ENCODE measurements at places on chromosomes 1 and 21.

DNA sequence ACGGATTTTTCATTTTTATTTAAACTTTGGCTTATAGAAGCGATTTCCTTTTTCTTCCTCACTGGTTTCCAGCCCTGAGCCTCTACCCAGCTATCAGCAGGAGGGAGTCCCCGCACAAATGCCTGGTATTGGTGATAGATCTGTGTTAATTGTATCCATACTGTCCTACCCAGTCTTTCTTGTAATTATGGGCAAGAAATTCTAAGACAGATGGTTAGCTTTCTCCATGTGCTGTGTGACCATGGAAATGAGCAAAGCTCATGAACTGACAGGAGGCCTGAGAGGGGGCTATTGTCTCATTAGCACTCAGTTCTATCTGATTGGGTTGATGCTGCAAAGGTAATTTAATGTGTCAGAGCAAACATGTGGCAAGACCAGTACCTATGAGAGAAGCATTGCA is 108.1 kb upstream of the IVNS1ABP start:
- no peak for DNase-seq

- no peak for DNase-seq
Observed at GRCh38 chr1:235424092-235424491, 56.9 kb downstream of the TBCE start.

GRCh38 chr1:24925082-24925779 is 4.8 kb downstream of the RUNX3 start:
- DNase-seq = no peak

- DNase-seq = no peak
Observed at GRCh38 chr1:40620586-40621210, 44.8 kb downstream of the RIMS3 start.

Measured in GM12891 (cell line).